ENCODE measurements at places on chromosomes 2 and 18.

DNA sequence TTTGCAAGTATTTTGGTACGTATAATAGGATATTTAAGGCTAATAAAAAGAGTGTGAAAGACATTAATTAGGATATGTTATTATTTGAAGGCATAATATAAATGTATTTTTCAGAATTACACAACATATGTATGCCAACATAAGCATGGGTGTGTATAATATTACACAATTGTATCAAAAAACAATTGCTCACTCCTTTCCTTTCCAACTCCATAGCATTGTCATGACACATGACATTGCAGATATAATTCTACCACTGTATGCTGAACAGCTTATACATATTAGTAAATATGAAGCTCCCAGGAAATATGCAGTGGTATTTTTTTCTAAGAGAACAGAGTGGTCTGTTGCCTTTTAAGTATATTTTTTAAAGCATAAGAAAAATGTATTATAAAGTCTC, 593.1 kb downstream of the TMX3 start:
- DNase-seq: no peak

- no peak for DNase-seq
These were observed 178.4 kb downstream of the BCL2 start for GRCh38 chr18:63140997-63141777.

GRCh38 chr2:46490521-46491141, 11.3 kb downstream of the TMEM247 start:
- DNase-seq: no peak

- DNase-seq: no peak
These were observed 89.6 kb downstream of the SH3BP4 start for GRCh38 chr2:235041221-235041917.

- no peak for DNase-seq
These were observed 71.9 kb upstream of the NRP2 start for GRCh38 chr2:205610437-205610836.

DNA sequence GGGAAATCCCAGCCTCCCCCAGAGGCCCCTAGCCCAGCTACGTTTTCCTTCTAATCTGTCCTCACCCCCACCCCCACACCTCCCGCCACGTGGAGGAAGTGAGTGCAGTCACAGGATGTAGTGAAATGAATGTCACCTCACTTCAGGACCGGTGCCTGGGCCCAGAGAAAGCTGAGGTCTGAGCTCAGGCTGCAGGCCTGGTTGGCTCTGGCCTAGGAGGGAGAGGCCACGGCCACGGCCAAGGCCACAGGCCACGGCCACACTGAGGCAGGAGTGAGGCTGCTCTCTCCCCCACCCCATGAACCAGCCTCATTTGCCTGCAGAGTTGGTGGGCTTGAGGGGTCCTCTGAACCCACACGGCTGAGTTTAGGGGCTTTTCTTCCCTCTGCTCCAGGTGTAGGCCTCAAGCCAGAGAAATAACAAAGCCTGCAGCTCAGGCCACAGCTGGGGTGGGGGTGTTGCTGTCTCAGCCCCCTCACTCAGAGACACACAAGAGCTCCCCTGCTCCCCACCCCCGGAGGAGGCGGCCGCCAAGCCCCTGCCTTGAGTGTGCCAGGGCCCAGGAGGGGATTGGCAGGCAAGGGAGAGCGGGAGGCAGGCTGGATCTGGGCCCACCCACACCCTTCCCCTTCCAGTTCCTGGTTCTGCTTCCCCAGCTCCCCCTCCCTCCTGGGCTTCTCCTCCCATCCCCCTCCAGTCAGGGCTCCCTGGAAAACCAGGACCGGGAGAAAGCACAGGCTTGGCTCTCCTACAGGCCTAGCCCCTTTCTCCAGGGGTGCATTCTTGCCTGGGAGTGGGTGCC, 27.0 kb downstream of the DNMT3A start:
- no peak for DNase-seq

DNA sequence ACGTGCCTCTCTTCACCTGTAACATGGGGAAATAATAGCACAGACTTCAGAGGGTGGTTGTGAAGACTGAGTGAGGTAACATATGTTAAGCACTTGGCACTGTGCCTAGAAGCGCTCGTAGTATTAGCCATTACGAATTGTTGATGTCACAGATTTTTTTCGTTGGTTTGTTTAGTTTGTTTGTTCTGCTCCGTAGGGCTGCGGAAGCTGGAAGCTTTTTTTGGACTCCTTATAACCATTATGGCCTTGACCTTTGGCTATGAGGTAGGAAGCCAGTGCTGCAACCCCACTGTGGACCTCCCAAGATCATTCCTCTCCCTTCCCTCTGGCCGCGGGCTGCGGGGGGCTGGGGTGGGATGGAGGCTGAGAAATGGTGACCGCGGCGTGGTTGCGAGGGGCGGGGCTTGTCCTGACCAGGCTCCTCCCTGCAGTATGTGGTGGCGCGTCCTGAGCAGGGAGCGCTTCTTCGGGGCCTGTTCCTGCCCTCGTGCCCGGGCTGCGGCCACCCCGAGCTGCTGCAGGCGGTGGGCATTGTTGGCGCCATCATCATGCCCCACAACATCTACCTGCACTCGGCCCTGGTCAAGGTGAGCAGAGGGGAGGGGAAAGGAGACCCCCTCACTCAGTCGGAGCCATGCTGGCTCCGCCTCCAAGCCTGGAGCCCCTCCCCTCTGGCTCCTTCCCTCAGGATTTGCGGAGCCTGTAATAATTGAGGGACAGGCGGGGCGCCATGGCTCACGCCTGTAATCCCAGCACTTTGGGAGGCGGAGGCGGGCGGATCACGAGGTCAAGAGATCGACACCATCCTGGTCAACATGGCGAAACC, 5.5 kb downstream of the SLC11A1 start:
- DNase-seq: no peak

DNA sequence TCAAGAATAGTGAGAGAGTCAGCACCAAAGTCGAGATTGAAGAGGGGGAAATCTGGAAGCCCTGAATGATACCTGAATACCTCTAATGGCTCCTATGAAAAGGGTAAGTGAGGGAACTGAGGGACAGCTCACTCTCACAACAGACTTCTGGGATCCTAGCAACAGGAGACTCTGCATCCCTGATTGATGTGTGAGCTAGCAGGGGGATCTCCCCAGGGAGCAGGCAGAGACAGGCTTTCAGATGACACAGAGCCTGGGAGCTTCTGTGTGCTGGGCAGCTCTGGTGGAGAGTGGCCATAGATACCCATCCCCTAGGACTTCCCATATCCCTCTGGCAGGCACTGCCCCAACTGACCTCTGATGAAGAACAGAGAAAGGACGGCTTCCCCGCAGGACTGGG, 206.2 kb downstream of the EXOC6B start:
- no peak for DNase-seq

- DNase-seq: no peak
These were observed 117.9 kb downstream of the SETBP1 start for GRCh38 chr18:44798433-44799048.

- DNase-seq: no peak
These were observed 69.6 kb downstream of the COL5A2 start for GRCh38 chr2:189109921-189110397.

DNA sequence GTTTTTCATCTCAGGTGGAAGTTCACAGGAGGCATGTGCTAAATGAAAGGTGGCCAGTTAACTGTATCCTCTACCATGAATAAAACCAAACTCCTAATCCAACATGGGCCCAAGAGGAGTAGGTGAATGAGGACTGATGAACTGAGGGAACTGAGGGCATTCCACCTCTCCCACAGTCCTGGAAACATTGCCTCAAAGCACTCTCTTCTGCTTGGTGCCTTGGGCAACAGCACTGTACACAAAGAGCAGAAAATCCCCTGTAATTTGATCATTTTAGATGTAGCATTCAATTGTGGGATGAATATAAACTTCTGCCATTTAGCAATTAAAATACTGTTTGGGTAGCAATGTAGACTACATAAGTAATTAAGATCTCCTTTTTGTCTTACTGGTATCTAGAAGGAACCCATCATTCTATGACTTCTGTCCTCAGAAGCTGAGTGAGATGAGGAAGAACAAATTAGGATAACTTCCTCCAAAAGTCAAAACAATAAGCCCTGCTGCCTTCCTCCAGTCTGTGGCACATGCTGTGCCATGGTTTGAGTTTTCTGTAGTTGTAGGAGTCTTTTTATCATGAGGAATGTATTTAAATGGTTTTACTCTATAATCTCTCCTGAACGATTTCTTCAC, 86.7 kb upstream of the ZEB2 start:
- no peak for DNase-seq

GRCh38 chr2:121613774-121614173, 35.5 kb downstream of the CLASP1 start:
- no peak for DNase-seq

DNA sequence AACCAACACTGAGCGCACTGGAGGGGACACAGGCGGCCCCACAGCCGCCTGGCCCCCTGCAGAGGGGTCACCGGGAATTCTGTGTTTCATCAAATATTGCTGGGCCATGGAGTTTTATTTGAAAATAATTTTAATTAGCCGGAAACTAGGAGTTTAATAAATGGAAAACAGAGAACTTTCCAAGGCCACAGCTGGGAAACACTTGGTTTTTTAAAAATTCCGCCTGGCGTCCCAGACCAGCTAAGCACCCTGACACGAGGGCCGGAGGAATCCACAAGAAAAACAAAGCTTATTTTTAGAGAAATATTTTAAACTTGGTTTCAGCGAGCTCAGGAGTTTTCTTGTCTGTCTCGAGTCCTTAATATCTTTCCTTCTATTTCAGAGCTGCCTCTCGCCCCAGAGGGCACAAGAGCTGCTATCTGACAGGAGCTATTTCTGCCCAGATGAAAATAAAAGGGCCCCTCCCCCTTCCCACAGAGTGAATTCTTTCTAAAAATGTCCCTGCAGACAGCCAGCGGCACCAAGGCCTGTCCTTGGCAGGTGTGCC, 8.2 kb downstream of the ZFP36L2 start:
- no peak for DNase-seq

DNA sequence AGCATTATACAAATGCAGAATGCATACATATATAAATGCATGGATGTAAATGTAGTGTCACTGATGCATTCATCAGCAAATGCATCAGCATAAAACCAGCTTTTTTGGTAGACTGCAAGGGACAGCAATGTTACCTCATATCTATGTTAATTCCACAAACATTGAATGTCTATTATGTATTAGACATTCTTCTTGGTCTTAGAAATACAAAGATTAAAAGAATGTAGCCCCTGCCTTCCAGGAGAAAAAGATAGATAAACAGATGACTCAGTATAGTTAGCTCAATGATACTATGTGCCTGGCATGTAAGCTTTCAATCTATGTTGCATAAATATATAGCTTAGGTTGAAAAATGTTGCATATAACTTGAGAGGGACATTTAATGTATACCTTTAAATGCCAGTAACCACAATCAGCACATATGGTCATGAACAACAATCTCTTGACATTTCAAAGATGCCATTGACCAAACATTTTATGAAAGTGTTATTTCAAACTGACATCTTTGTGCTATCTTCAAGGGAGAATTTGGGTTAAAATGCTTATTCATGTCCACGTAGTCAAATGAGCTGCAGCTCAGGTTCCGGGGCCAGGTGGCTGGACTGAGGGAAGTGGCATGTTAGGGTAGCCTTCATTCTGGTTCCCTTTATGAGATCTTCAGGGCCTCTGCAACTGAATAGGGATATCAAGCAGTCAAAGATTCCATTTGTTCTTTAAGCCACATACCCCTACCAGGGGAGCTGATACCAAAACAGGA, 45.2 kb upstream of the GCG start:
- DNase-seq: no peak

DNA sequence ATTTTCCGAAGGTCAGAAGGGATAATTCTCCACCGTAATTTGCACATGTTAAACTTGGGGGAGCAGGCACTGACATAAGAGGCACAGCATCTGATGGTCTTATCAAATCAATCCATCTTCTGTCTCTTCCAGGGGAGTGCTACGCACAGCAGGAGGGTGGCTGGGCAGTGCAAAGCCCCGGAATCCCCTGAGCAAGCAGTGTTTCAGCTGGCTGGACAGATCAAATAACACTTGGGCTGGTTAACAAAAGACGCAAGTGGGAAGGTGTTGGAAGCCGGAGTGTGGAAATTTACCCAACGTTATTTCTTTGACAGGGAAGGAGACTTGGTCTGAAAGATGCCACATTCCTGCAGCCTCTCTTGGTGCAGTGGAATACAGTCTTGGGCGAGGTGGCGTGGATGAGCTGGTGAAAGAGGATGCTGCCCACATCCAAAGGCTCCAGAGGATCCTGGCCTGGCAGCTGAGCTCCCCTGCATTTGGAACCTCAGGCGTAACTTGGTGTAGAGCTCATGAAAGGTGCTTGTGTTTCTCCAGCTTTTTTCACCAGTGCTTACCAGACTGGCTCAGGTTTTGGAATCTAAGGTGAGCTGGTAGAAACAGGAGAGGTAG, 103.0 kb downstream of the MAPK4 start:
- DNase-seq: no peak

GRCh38 chr2:163644238-163644637, 91.6 kb downstream of the FIGN start:
- DNase-seq: no peak

DNA sequence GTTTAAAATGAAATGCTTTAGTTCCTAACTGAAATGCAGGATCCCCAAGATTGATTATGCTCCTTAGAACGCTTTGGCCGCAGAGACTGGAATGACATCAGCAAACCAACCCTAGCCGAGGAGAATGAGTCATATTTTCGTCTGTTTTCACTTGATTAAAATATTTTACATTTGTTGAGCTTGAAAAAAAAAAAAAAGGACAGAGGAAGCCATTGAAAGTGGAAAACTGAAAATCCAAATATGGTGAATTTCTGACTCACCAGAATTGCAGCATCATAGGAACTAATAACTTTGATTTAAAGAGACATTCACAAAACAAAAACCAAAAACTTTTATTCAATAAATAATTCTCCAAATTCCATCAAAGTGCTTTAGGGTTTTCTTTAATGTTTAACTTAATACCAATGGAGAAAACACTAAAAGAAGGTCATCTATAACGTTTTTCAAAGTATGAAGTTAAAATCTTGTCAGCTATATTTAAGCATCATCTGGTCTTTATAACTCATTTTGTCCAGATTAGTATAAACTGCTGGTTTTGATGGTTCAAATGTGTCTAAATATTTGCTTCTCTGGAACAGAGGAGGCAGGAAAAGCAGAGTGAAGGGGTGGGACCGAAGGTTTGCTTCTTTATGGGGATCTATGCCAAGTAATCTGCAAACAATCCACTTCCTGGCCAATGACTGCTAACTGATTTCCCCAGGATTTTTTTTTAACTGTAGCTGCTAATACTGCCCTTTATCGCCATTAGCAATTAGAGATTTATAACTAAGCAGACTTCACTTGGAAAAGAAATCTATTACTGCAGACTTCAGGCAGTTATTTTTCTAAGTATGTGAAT, 30.9 kb upstream of the COL5A2 start:
- DNase-seq: no peak

GRCh38 chr2:23542230-23542789, 157.3 kb downstream of the KLHL29 start:
- DNase-seq: no peak

- no peak for DNase-seq
These were observed 182.9 kb upstream of the RMP24 start for GRCh38 chr18:35789543-35789942.

- DNase-seq: no peak
These were observed 151.6 kb downstream of the FAM210A start for GRCh38 chr18:13574761-13575160.

Data from AML-193 (cell line).